ENCODE measurements at places on chromosomes 1 and 21. TPM values are rescaled to one million over a fixed set of nuclear protein-coding genes. Genes with fewer than 3 reads are reported as not detected.
A peak's percentile ranks its signal among the peaks of the same experiment; 100 is the strongest.

The ZBTB37 gene
- 14.7 TPM for total RNA-seq

The AJAP1 gene
- not detected for total RNA-seq

GRCh38 chr1:79744746-79745145 lies 738.2 kb upstream of the ADGRL4 start:
- no peaks in the 10 kb centered on the region for H3K4me1 ChIP-seq
- H3K36me3 ChIP-seq, result no peaks in the 10 kb centered on the region
- DNase-seq, result no peak
- no peak overlapping the region for H3K27ac ChIP-seq
- no peaks in the 10 kb centered on the region for H3K27me3 ChIP-seq

The OR2L5 gene
- total RNA-seq, result not detected

- DNase-seq, result no peak
- no peaks in the 10 kb centered on the region for H3K36me3 ChIP-seq
- no peaks in the 10 kb centered on the region for H3K27me3 ChIP-seq
- H3K27ac ChIP-seq, result peak overlapping the region; percentile 76
- H3K4me3 ChIP-seq, result no peak overlapping the region
- peaks cover 10% of the 10 kb centered on the region for H3K4me1 ChIP-seq
Measured at GRCh38 chr1:223500560-223501425, 107.6 kb downstream of the CCDC185 start.

GRCh38 chr1:204524986-204525385 lies 8.8 kb downstream of the MDM4 start:
- H3K4me1 ChIP-seq, result peaks cover 29% of the 10 kb centered on the region
- no peak overlapping the region for H3K4me3 ChIP-seq
- no peaks in the 10 kb centered on the region for H3K36me3 ChIP-seq
- DNase-seq, result no peak

DNA sequence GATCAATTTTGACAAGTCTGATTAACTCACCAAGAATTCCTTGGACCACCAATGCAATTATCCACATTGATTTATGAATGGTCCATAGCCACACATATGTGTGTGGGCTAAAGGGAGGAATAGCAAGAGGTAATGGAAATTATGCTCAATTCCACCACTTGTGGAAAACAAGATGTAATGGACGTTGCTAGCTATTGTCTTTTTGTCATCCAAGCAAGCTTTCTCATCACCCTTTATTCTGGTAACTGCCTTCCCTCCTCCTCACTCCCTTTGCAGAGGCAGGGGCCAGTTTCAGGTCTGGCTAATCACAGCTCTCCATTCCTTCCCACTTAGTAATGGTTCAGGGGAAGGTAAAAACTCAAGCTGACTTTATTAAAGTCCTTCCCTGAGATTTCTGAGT lies 24.7 kb upstream of the RAB3GAP2 start:
- no peaks in the 10 kb centered on the region for H3K4me1 ChIP-seq
- H3K36me3 ChIP-seq, result no peaks in the 10 kb centered on the region
- H3K27ac ChIP-seq, result no peak overlapping the region

The HAO2 gene
- total RNA-seq, result not detected

The ATP6V1G3 gene
- total RNA-seq, result not detected

The CHIT1 gene
- total RNA-seq, result 1.0 TPM

The LCE3E gene
- total RNA-seq, result not detected

The CLDN14 gene
- not detected for total RNA-seq

GRCh38 chr21:34204481-34205439 lies 131.4 kb downstream of the MRPS6 start:
- no peaks in the 10 kb centered on the region for H3K36me3 ChIP-seq
- peaks cover 6% of the 10 kb centered on the region for H3K27me3 ChIP-seq
- H3K4me3 ChIP-seq, result no peak overlapping the region
- no peak overlapping the region for H3K27ac ChIP-seq
- peaks cover 10% of the 10 kb centered on the region for H3K4me1 ChIP-seq

GRCh38 chr1:66359269-66359668 lies 174.7 kb upstream of the SGIP1 start:
- no peak for DNase-seq
- H3K4me1 ChIP-seq, result peaks cover 51% of the 10 kb centered on the region
- H3K4me3 ChIP-seq, result peak overlapping the region; percentile 58
- H3K36me3 ChIP-seq, result peaks cover 14% of the 10 kb centered on the region
- H3K27me3 ChIP-seq, result no peaks in the 10 kb centered on the region

DNA sequence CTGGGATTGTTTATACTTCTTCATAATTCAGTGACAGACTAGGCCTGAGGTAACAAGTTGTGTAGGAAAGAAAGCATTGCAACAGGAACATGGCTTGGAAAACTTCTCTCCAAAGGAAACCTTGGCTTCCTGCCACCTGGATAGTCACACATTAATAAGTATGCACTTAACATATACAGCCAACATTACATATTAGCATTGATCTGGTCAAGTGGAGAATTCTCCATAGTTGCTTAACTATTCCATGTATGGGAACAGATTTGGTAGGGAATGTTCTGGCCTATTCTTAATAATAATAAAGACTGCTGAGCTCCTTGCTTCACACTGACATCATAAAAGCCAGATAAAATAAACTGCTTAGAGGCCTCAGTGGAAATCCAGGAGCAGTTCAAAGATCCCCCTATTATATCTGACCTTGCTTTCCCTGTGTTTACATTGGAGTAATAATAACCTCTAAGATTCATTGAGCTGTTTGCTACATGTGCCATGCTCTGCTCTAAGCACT lies 27.2 kb upstream of the NFIA start:
- no peak overlapping the region for H3K27ac ChIP-seq
- no peak overlapping the region for H3K4me3 ChIP-seq
- H3K4me1 ChIP-seq, result peaks cover 21% of the 10 kb centered on the region

DNA sequence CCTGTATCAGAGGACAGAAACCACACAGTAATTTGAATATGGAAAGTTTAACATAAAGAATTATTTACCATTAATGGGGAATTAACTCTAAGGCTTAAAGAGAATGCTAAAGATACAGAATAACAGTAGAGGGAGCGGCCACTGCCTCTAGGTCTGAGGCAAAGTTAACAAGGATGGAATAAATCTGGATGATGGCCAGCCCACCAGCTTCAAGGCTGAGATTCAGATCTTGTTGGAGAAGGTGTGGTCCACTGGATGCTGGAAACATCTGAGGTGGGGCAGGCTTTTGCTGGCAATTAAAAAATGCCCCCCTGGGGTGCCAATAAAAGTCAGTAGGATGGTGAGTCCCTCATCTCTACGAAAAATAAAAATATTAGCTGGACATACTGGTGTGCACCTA lies 29.4 kb downstream of the ZMYM4 start:
- peaks cover 2% of the 10 kb centered on the region for H3K36me3 ChIP-seq
- no peak overlapping the region for H3K4me3 ChIP-seq
- DNase-seq, result no peak

The PAQR6 gene
- 3.1 TPM for total RNA-seq

The MTR gene
- total RNA-seq, result 52.0 TPM

The KCNE2 gene
- total RNA-seq, result not detected

GRCh38 chr1:26538480-26539412 lies 9.2 kb downstream of the RPS6KA1 start:
- no peaks in the 10 kb centered on the region for H3K27me3 ChIP-seq
- peak overlapping the region; percentile 92 for H3K27ac ChIP-seq
- H3K4me3 ChIP-seq, result peak overlapping the region; percentile 69
- peak; percentile 26 for DNase-seq
- peaks cover 62% of the 10 kb centered on the region for H3K4me1 ChIP-seq
- H3K36me3 ChIP-seq, result no peaks in the 10 kb centered on the region

DNA sequence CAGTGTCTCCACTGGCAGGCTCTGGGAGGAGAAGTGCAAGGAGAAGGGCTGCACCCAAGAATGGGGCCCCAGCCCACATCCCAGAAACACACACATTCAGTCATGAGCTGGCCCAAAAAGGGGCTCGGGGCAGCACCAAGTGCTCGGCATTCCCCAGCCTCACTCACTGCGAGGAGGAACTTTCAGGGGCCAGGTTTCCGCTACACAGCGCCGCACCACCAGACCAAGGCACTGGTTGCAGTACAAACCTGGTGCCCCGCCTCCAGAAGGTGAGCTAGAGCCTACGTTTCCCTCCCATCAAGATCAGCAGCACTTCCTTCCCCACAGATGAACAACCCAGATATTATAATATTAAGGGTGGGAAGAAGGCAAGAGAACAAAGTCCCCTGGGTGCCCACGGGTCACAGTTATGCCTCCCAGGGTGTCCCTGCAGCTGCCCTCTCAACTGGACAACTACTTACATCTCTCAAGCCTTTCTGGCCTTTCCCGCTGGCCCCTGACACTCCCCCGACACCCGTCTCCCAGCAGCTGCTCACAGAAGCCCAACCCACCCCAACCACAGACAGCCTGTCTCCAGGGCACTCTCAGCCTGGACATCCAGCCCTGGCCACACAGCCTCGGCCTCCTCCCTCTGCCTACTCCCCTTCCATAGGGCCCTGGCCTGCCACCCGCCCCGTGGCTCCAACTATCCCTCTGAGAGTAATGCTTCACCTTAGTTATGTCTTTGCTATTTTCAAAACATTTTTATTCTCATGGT lies 3.8 kb downstream of the PBXIP1 start:
- peak overlapping the region; percentile 99 for H3K4me3 ChIP-seq
- H3K4me1 ChIP-seq, result peaks cover 64% of the 10 kb centered on the region
- H3K27ac ChIP-seq, result peak overlapping the region; percentile 100
- H3K36me3 ChIP-seq, result peaks cover 12% of the 10 kb centered on the region
- DNase-seq, result peak; percentile 71

DNA sequence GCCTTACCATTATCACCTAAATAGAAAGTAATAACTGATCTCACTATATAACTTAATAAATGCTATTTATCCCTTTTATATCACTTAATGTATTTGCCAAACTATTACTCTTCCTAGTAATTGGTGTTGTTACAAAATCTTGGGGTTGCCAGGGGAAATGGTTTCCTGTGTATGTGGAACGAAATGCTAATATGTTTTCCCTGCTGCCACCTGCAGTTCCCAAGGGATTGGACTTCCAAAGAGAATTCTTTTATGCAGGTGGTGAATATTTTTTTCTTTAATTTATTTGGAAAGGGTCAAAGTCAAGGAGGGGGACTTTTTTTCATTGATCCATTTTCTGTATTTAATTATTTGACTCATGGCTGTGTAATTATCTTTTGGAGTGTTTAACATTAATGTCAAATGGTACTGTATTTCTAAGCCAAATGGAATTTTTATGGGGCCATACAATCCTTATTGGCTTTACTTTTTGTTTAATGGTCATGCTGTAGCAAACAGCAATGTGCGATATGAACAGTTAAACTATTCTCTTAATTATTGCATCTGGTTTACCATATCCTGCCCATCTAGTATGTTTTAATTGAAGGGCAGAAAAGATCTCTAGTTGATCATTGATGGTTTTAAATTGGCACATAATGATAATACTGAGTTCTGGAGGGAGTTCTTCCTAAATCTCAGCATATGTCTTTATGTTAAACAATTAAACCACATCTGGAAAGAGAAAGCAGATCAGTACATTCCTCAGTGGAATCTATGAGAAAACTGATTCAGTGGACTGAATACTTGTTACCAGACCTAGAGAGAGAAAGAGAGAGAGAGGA lies 486.3 kb downstream of the TTLL7 start:
- no peak for DNase-seq
- no peak overlapping the region for H3K27ac ChIP-seq
- peaks cover 8% of the 10 kb centered on the region for H3K4me1 ChIP-seq
- H3K27me3 ChIP-seq, result no peaks in the 10 kb centered on the region
- no peaks in the 10 kb centered on the region for H3K36me3 ChIP-seq

GRCh38 chr1:20380616-20381035 lies 90.0 kb downstream of the VWA5B1 start:
- H3K27ac ChIP-seq, result no peak overlapping the region
- H3K36me3 ChIP-seq, result peaks cover 3% of the 10 kb centered on the region
- no peak overlapping the region for H3K4me3 ChIP-seq
- H3K27me3 ChIP-seq, result peaks cover 73% of the 10 kb centered on the region

The SLFNL1 gene
- 0.18 TPM for total RNA-seq

DNA sequence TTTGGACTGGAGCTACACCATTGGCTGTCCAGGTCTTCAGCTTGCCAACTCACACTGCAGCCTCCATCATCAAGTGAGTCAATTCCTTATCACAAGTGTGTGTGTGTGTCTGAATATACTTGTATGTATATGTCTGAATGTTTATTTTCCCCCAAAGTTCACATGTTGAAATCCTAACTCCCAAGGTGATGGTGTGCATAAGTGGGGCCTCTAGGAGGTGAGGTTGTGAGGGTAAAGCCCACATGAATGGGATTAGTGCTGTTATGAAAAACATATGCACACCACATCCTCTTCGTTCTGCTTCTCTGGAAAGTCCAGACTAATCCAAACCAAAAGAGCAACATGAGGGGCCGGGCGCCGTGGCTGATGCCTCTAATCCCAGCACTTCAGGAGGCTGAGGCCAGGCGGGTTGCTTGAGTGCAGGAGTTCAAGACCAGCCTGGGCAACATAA lies 48.7 kb upstream of the LBR start:
- no peaks in the 10 kb centered on the region for H3K36me3 ChIP-seq
- H3K27ac ChIP-seq, result peak overlapping the region; percentile 61
- no peaks in the 10 kb centered on the region for H3K27me3 ChIP-seq

The OR6N2 gene
- total RNA-seq, result not detected

DNA sequence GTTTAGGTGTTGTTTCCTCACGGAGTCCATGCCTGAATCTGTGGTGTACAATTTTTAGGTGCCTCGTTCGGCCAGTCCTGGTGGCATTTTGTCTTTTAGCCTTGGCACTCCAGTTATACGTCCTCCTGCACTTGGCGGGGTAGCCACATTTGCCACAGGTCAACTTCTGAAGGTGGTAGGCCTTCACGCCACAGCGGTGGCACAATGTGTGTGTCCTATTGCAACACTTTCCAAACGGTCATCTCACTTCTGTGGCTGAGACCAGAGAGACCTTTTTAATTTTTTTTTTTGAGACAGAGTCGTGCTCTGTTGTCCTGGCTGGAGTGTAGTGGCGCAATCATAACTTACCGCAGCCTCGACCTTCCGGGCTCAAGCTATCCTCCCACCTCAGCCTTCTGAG lies 49.1 kb downstream of the CAMTA1 start:
- peaks cover 6% of the 10 kb centered on the region for H3K36me3 ChIP-seq
- H3K4me1 ChIP-seq, result peaks cover 12% of the 10 kb centered on the region
- no peak for DNase-seq
- no peaks in the 10 kb centered on the region for H3K27me3 ChIP-seq
- H3K4me3 ChIP-seq, result no peak overlapping the region

- peaks cover 3% of the 10 kb centered on the region for H3K4me1 ChIP-seq
- H3K4me3 ChIP-seq, result no peak overlapping the region
- DNase-seq, result no peak
- peaks cover 3% of the 10 kb centered on the region for H3K36me3 ChIP-seq
- H3K27ac ChIP-seq, result no peak overlapping the region
Measured at GRCh38 chr21:45794027-45794426, 150.5 kb downstream of the PCBP3 start.

All from T-helper 17 cell (primary cell).